ENCODE measurements at places on chromosomes 16 and 17. TPM values are rescaled to one million over a fixed set of nuclear protein-coding genes. Genes with fewer than 3 reads are reported as not detected.
A peak's percentile ranks its signal among the peaks of the same experiment; 100 is the strongest.

GRCh38 chr17:67359960-67360791 lies 6.2 kb downstream of the PSMD12 start:
- no peaks in the 10 kb centered on the region for H3K27me3 ChIP-seq
- H3K4me3 ChIP-seq, result no peak overlapping the region
- H3K36me3 ChIP-seq, result peaks cover 43% of the 10 kb centered on the region
- no peak overlapping the region for H3K27ac ChIP-seq

- no peak overlapping the region for H3K4me3 ChIP-seq
- H3K27me3 ChIP-seq, result no peaks in the 10 kb centered on the region
- no peak overlapping the region for H3K27ac ChIP-seq
- H3K4me1 ChIP-seq, result no peaks in the 10 kb centered on the region
- DNase-seq, result no peak
Measured at GRCh38 chr16:4034963-4035362, 81.3 kb downstream of the ADCY9 start.

- H3K27ac ChIP-seq, result no peak overlapping the region
- no peak for DNase-seq
- H3K4me1 ChIP-seq, result peaks cover 8% of the 10 kb centered on the region
- no peaks in the 10 kb centered on the region for H3K27me3 ChIP-seq
- no peak overlapping the region for H3K4me3 ChIP-seq
Measured at GRCh38 chr17:16989230-16989952, 17.5 kb upstream of the TNFRSF13B start.

GRCh38 chr16:35793601-35794000 lies 2334.2 kb downstream of the TP53TG3F start:
- H3K4me3 ChIP-seq, result no peak overlapping the region
- H3K4me1 ChIP-seq, result no peaks in the 10 kb centered on the region
- H3K36me3 ChIP-seq, result no peaks in the 10 kb centered on the region
- H3K27me3 ChIP-seq, result no peaks in the 10 kb centered on the region

GRCh38 chr16:86521236-86522197 lies 11.2 kb downstream of the FOXF1 start:
- H3K36me3 ChIP-seq, result no peaks in the 10 kb centered on the region
- no peak for DNase-seq
- no peak overlapping the region for H3K27ac ChIP-seq
- H3K27me3 ChIP-seq, result peaks cover 14% of the 10 kb centered on the region

- no peaks in the 10 kb centered on the region for H3K36me3 ChIP-seq
- no peaks in the 10 kb centered on the region for H3K4me1 ChIP-seq
- H3K27me3 ChIP-seq, result peaks cover 71% of the 10 kb centered on the region
- H3K4me3 ChIP-seq, result no peak overlapping the region
- no peak overlapping the region for H3K27ac ChIP-seq
Measured at GRCh38 chr16:89052890-89053724, 40.5 kb upstream of the ACSF3 start.

The GNAO1 gene
- 13.4 TPM for total RNA-seq

DNA sequence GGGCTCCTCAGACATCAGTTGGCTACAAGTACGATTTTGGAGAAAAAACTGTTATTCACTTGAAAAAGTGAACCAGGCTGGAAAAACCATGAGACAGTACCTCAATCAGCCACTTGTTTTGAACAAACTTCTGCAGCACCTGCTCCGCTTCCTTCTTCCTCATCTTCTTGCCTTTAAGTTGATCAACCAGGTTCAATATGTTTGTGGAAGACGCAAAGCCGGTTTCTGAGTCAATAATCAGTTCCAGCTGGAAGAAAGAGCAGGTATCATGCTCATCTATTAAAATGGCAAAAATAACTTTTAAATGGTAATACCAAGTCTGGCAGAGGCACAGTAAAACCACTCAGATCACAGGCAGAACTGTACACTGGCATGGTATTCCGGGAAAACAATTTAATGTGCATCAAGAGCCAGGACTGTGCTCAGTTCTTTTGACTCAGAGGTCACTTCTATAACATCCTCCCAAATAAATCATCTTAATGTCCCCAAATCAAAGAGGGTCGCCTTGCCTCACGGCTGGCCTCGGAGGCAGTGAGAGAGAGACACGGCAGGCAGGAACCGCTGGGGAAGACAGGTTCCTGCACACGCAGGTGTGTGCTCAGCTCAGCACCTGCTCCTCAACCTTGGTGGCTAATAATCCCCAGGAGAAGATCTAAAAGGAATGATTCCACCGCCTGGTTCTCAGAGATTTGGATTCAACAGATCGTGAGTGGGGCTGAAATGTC lies 29.7 kb downstream of the KDM8 start:
- peaks cover 26% of the 10 kb centered on the region for H3K36me3 ChIP-seq
- H3K27ac ChIP-seq, result no peak overlapping the region
- H3K4me1 ChIP-seq, result peaks cover 79% of the 10 kb centered on the region
- H3K4me3 ChIP-seq, result no peak overlapping the region

GRCh38 chr17:47663912-47664623 lies 14.3 kb downstream of the KPNB1 start:
- peaks cover 65% of the 10 kb centered on the region for H3K36me3 ChIP-seq
- H3K4me3 ChIP-seq, result no peak overlapping the region
- no peaks in the 10 kb centered on the region for H3K27me3 ChIP-seq
- no peak overlapping the region for H3K27ac ChIP-seq
- no peaks in the 10 kb centered on the region for H3K4me1 ChIP-seq

GRCh38 chr17:16977932-16978331 lies 6.0 kb upstream of the TNFRSF13B start:
- no peak overlapping the region for H3K27ac ChIP-seq
- no peak overlapping the region for H3K4me3 ChIP-seq
- no peaks in the 10 kb centered on the region for H3K27me3 ChIP-seq
- H3K4me1 ChIP-seq, result no peaks in the 10 kb centered on the region
- H3K36me3 ChIP-seq, result no peaks in the 10 kb centered on the region
- no peak for DNase-seq

The ADAM11 gene
- total RNA-seq, result 11.2 TPM

- DNase-seq, result no peak
- no peaks in the 10 kb centered on the region for H3K36me3 ChIP-seq
- H3K4me1 ChIP-seq, result peaks cover 7% of the 10 kb centered on the region
- H3K27me3 ChIP-seq, result no peaks in the 10 kb centered on the region
Measured at GRCh38 chr16:11636172-11636721, 32.0 kb upstream of the SNN start.

The SP6 gene
- 0.49 TPM for total RNA-seq

DNA sequence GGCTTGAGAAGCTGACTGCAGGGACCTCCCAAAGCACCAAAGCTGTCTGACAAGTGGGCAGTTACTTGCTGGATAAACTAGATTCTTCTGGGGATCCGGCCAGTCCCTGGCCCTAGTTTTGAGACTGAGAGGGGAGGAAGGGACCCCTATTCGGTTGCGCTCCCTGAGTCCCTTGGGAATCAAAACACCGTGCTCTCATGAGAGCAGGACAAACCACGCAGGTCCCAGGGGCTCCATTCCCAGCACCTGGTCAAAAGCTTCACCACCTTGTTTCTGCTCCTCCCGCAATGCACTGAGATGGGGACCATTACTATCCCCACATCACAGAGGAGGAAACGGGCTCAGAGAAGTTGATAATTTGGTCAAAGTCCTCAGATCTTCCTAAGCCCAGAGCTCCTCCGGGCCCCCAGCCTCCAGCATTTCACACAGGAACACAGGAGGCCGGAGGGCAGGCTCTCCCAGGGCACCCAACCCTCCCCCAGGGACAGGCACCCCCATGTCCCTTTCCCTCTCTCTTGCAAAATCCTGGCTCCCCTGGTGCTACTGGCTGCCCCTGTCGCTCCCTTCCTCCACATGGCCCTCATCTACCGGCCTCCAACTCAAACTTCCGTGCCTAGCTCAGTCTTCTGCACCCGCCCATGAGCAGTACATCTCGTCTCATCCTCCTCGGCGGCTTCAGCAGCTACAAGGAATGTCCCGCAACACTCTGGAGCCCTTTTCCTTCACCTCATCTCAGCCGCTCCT lies 3.3 kb downstream of the TRIM65 start:
- H3K36me3 ChIP-seq, result peaks cover 41% of the 10 kb centered on the region
- no peaks in the 10 kb centered on the region for H3K27me3 ChIP-seq
- H3K4me3 ChIP-seq, result no peak overlapping the region
- peaks cover 32% of the 10 kb centered on the region for H3K4me1 ChIP-seq
- H3K27ac ChIP-seq, result no peak overlapping the region
- no peak for DNase-seq

GRCh38 chr17:48074322-48075081 lies 26.3 kb downstream of the NFE2L1 start:
- peaks cover 36% of the 10 kb centered on the region for H3K36me3 ChIP-seq
- peak overlapping the region; percentile 37 for H3K27ac ChIP-seq
- no peak overlapping the region for H3K4me3 ChIP-seq
- DNase-seq, result peak; percentile 74
- peaks cover 9% of the 10 kb centered on the region for H3K4me1 ChIP-seq

DNA sequence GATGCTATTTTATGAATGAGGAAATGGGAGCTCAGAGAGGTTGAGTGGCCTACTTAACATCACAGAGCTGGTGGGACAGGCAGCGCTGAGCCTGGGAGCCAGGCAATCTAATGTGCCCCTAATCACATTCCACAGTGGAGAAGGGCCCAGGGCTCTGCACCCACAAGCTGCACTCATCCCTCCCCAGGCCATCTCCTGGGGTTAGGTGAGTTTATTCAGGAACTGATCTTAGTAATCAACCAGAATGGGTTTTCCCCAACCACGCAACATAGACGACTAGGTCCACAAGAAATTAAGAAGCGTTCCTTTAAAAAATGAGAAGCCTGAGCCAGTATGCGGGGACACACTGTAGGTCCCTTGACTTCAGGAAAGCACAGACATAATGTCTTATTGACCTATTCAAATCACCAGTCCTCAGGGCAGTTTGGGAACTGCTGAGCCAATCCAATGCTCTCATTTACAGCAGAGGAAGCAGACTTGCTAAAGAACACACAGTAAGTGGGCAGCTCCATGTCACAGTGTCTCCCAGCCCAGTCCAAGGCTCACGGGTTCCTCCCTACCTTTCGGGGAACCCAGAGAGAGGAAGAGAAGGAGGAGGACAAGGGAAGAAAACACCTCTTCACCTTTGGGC lies 2.3 kb downstream of the MPP3 start:
- peak overlapping the region; percentile 77 for H3K4me3 ChIP-seq
- H3K36me3 ChIP-seq, result peaks cover 13% of the 10 kb centered on the region
- no peaks in the 10 kb centered on the region for H3K27me3 ChIP-seq
- no peak for DNase-seq
- H3K4me1 ChIP-seq, result peaks cover 16% of the 10 kb centered on the region
- peak overlapping the region; percentile 86 for H3K27ac ChIP-seq
